ENCODE measurements at places on chromosomes 3 and 15. TPM values are rescaled to one million over a fixed set of nuclear protein-coding genes. Genes with fewer than 3 reads are reported as not detected.

RAB43 gene
- 58.7 TPM for total RNA-seq

- no peak for DNase-seq
These were observed 36.6 kb downstream of the SLCO2A1 start for GRCh38 chr3:133992951-133993620.

GRCh38 chr3:21734746-21735145 lies 16.3 kb downstream of the ZNF385D start:
- DNase-seq, result no peak

TMEM39A gene
- 30.5 TPM for total RNA-seq

DNA sequence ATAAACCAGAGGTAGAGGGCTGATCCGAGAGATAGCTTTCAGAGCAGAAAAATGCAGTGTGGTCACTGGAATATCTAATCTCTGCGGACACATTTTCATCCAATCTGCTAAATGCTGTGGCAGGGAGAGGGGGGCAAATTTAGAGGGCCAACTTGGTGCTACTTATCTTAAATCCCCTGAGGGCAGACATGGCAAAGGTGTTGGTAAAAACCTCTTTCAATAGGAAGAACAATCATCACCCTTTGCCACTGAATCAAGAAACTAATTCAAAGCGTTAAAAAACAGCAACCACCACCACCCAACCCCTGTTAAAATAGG lies 152.9 kb downstream of the MECOM start:
- no peak for DNase-seq

OCA2 gene
- not detected for total RNA-seq

ALDH1L1 gene
- not detected for total RNA-seq

DNA sequence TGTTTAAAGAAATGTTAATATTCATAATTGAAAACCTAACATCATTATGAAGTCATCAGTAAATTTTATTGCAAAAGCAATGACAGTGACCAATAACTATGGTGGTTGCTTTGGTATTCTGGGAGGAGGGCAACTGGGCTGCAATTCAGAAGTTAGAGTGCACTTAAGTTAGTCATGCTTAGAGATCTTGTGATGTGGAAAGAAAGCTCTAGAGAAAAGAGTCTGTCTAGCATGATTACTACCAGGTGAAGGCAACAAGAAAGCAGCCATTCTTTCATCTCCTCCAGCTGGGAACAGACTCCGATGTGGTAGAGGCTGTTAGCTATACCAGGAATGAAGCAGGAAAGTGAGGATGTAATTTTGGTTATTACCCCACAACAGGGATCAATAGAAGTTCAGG lies 625.6 kb downstream of the SI start:
- DNase-seq, result no peak

SKOR1 gene
- total RNA-seq, result 0.21 TPM

GRCh38 chr3:30097022-30097650 lies 509.3 kb upstream of the TGFBR2 start:
- DNase-seq, result no peak
